ENCODE measurements at places on chromosomes 4 and X.

DNA sequence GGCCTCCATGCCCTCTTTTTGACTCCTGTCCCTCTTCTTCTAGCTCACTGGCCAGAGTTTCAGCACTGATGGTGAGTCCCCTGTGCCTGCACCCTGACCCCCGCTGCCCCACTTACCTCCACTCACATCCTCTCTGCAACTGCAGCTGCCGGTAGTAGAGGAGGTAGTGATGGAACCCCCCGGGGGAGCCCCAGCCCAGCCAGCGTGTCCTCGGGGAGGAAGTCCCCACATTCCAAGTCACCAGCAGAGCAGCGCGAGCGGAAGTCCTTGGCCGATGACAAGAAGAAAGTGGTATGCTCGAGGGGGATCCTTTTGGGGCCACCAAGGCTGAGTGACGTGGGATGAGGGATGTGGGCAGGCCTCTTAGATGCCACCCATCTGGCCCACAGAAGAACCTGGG, 5.8 kb downstream of the ARAF start:
- no peak for DNase-seq

DNA sequence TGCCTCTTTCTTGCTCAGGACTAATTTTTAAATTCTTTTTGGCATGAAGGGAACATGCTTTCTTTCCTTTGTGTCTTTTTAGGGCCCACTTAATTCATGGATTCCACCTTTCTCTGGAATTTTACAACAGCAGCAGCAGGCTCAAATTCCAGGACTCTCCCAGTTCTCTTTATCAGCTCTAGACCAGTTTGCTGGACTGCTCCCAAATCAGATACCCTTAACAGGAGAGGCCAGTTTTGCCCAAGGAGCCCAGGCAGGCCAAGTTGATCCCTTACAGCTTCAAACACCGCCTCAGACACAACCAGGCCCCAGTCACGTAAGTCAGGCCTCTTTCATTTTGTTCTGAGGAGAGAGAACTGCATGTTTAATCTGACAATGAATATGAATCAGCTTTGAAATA, 2.3 kb downstream of the ODAM start:
- no peak for DNase-seq

- no peak for DNase-seq
Measured at GRCh38 chrX:46727441-46727840, 31.5 kb downstream of the SLC9A7 start.

DNA sequence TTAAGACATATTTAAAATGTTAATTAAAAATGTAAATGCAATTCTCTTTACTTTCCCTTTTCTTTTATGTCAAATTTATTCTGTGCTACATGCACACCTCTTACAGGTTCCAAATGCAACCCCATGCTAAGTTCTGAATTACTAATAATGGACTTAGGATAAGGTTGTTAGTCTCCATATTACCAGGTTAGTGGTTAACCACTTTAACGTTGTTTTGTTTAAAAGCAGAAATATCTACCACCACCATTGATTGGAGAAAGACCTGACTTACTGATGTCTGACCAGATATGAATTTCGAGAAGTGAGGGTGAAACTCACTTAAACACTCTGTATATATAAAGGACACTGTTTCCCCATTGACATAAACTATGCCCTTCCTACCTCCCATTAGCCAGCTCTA, 6.9 kb upstream of the TRPC3 start:
- DNase-seq, result no peak
